ENCODE measurements at places on chromosomes 7 and 10. TPM values are rescaled to one million over a fixed set of nuclear protein-coding genes. Genes with fewer than 3 reads are reported as not detected.

Gene GJD4
- total RNA-seq = not detected

Gene GLI3
- total RNA-seq = 3.1 TPM

Gene EZH2
- 2.8 TPM for total RNA-seq

Gene RAB19
- not detected for total RNA-seq

Gene HOXA10
- total RNA-seq = under 0.01 TPM

Gene CLRN3
- total RNA-seq = not detected

Gene SPDYE3
- total RNA-seq = not detected

Gene SUGCT
- 2.9 TPM for total RNA-seq

Gene CDHR1
- total RNA-seq = not detected

Gene SPAM1
- not detected for total RNA-seq

Gene NPC1L1
- total RNA-seq = 0.18 TPM

Gene TET1
- total RNA-seq = 2.6 TPM

Gene VSIR
- total RNA-seq = 32.5 TPM

Gene SPDYE5
- not detected for total RNA-seq

Gene WIPF3
- not detected for total RNA-seq

Gene TMEM229A
- 2.1 TPM for total RNA-seq

Gene PPP1R17
- total RNA-seq = not detected

Gene TNRC18
- total RNA-seq = 31.2 TPM

Gene SPDYE8
- not detected for total RNA-seq

Gene PAPOLB
- total RNA-seq = 0.49 TPM

Gene NPS
- not detected for total RNA-seq

Gene GOLGA7B
- total RNA-seq = not detected

Gene PLPP4
- total RNA-seq = not detected

All from cardiac atrium fibroblast (primary cell).